ENCODE measurements at places on chromosomes 4 and X. TPM values are rescaled to one million over a fixed set of nuclear protein-coding genes. Genes with fewer than 3 reads are reported as not detected.

Gene TLR1
- 10.5 TPM for total RNA-seq

Gene RAB33A
- 36.5 TPM for total RNA-seq

Gene TMPRSS11D
- total RNA-seq = not detected

Gene RAPGEF2
- total RNA-seq = 251 TPM

Gene UCP1
- not detected for total RNA-seq

Gene PTTG2
- not detected for total RNA-seq

Gene GLRA3
- 5.0 TPM for total RNA-seq

Gene TREX2
- total RNA-seq = not detected

Gene TCP11X2
- total RNA-seq = 0.62 TPM

Gene EIF1AX
- 106 TPM for total RNA-seq
